ENCODE measurements at places on chromosomes 1 and 21. TPM values are rescaled to one million over a fixed set of nuclear protein-coding genes. Genes with fewer than 3 reads are reported as not detected.

The NECTIN4 gene
- 0.29 TPM for polyA plus RNA-seq

GRCh38 chr1:3262681-3263286 lies 191.7 kb upstream of the ARHGEF16 start:
- no peak for DNase-seq

The TRIM58 gene
- not detected for polyA plus RNA-seq

The RAB42 gene
- polyA plus RNA-seq, result 1.4 TPM

The MROH7 gene
- polyA plus RNA-seq, result 0.06 TPM

The GJA8 gene
- polyA plus RNA-seq, result not detected

DNA sequence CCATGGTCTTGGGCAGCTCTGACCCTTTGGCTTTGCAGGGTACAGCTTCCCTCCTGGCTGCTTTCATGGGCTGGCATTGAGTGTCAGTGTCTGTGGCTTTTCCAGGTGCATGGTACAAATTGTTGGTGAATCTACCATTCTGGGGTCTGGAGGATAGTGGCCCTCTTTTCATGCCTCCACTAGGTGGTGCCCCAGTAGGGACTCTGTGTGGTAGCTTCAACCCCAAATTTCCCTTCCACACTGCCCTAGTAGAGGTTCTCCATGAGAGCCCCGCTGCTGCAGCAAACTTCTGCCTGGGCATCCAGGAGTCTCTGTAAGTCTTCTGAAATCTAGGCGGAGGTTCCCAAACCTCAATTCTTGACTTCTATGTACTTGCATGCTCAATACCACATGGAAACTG lies 494.5 kb upstream of the LRRC7 start:
- no peak for DNase-seq

DNA sequence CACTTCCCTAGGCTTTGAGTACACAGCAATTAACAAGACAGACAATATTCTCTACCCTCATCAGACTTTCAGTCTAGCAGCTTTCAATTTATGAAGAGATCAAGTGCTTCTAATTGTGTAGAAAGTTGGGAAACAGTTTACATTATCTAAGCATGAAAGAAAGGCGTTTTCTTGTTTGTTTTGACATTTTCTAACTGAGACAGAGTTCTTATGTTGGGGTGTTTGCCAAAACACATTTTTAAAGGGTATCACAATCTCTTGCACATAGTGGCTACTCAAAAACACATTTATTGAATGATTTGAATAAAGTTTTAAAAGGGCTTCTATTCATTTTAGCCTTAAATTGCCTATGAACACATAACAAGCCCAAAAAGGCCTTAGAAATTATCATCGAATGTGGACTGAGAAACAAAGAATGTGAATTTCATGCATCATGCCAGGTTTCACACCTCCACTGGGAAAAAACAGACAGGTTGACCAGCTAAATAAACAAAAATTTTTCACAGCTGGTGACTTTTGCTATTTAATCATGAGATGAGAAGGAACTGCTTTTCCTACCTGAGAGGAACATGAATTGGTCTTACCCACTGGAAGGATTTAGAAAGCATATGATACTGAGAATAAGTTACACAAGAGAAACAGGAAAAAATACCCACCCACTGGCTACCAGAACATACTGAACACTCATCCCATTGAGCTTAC lies 394.5 kb upstream of the PKN2 start:
- DNase-seq, result no peak

- DNase-seq, result no peak
Observed at GRCh38 chr1:195946500-195946899, 661.7 kb downstream of the KCNT2 start.

DNA sequence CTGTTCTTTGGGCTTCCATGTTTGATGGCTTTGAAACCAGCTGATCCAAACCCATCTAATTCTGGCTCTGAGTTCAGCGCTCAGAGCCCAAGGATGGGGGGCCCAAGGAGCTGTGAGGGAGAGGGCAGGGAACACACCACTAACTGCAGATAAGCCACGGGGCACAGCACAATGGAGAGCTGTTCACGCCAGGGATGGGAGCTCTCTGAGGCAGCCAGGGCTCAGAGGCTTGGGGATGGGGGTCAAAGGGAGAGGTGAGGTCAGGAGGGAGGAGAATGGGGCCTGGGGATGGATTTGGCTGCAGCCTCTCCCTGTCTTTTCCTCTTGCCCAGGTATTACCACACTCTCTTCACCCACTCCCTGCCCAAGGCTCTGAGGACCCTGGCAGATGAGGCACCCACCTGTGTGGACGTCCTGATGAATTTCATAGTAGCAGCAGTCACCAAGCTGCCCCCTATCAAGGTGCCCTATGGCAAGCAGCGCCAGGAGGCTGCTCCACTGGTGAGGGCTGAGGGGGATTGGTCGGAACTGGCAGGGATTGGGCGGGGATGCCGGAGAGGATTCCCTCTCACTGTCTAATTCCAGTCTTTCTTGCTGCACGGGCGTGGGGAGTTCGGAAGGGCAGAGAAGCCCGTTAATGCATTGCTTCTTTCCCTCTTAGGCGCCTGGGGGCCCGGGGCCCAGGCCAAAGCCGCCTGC lies 11.3 kb downstream of the SLC30A2 start:
- no peak for DNase-seq

The ACTL8 gene
- not detected for polyA plus RNA-seq

The KRTAP19-3 gene
- polyA plus RNA-seq, result not detected

GRCh38 chr1:96723377-96723776 lies 1.8 kb downstream of the PTBP2 start:
- DNase-seq, result no peak

- DNase-seq, result no peak
Observed at GRCh38 chr1:215744419-215744818, 177.3 kb downstream of the KCTD3 start.

- no peak for DNase-seq
Observed at GRCh38 chr1:81974222-81974841, 173.6 kb downstream of the ADGRL2 start.

The NR5A2 gene
- 2.7 TPM for polyA plus RNA-seq

GRCh38 chr1:221638595-221638994 lies 103.3 kb downstream of the DUSP10 start:
- DNase-seq, result no peak

GRCh38 chr1:9280015-9280860 lies 12.5 kb upstream of the SPSB1 start:
- peak; percentile 70 for DNase-seq

DNA sequence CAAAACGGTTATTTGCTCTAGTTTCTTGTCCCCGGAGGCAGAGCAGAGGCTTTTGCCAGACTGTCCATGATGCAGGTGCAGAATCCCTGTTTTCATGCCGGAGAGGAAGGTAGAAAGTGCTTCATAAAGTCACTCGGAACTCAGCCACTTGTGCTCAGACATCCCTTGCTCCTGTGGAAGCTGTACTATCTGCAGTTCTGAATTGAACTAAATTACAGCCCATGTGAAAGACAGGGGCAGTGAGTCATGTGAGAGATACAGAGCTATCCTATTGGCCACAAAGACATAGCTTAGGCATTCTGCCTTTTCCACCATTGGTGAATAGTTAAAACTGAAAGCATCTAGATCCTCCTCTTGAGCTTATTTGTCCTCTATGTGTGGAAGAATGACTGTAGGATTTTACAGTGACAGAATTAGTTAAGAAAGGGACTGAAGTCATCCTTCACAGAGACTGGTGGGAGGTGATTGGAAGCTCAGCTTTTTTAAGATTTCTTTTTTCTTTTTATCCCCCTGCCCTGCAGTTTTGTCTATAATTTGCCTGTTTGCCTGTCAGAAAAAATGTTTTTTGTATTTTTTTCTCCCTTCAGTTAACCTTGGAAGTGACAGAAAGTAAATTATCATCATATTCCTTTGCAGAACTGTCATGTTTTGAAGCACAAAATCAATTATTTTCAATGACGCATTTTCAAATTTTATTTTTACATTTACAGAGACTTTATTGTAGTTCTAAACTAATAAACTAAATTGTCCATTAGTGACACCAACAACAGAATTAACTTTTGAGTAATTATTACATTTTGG lies 298.6 kb downstream of the PTPRC start:
- peak; percentile 95 for DNase-seq

DNA sequence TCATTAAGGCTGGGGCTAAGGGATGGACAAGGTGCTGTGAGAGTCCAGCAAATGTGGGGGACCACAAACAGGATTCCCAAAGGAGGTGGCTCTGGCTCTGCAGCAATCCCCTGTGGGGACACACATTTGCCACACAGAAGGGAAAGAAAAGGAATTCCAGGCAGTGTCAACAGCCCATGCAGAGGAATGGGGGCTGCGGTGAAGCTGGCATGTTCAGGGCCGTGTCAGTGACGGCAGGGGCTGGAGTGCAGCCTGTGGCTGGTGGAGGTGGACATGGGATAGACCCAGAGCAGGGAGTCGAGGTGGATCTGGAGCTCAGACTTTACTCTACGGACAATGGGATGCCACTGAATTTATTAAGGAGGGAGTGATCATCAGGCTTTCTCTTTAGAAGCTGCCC lies 183.2 kb downstream of the TRABD2B start:
- no peak for DNase-seq

The UBE2U gene
- polyA plus RNA-seq, result not detected

The CRNN gene
- not detected for polyA plus RNA-seq

DNA sequence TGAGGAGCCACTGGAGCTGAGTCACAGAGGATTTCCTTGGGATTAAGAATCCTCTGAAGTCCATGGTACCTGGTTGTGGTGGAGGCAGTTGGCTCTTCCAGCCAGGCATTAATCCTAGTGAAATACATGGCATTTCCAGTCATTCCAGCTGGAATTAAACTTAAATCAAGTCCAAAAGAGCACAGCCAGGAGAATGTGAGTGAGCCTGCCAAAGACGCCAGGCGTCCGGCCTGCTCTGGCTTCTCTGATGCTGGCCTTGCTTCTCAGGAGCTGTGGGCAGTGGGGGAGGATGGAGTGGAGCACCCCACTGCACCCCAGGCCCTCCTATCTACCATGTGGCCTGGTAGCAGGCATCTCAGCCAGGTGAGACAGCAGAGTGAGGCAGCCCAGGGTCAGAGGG lies 23.4 kb upstream of the TENT5C start:
- DNase-seq, result no peak

The GPR157 gene
- 1.2 TPM for polyA plus RNA-seq

The RNF115 gene
- 7.6 TPM for polyA plus RNA-seq

DNA sequence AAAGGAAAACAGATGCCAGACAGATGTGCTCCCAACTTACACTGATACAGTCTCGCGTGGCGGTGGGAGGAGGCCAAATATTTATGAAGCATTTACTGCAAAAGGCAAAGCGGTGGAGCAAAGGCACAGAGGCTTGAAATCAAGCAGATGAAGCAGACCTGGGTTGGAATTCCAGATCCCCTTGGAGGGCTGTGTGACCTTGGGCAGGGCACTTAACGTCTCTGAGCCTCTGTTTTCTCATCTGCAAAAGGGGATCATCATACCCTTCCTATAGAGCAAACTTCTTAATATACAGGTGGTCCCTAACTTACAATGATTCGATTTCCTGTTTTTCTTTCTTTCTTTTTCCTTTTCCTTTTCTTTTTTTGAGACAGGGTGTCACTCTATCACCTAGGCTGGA lies 54.1 kb downstream of the IGSF21 start:
- DNase-seq, result no peak

- no peak for DNase-seq
Observed at GRCh38 chr21:25081096-25081495, 526.2 kb downstream of the MRPL39 start.

- peak; percentile 88 for DNase-seq
Observed at GRCh38 chr1:66503841-66504470, 30.0 kb upstream of the SGIP1 start.

The GPR161 gene
- 34.7 TPM for polyA plus RNA-seq

DNA sequence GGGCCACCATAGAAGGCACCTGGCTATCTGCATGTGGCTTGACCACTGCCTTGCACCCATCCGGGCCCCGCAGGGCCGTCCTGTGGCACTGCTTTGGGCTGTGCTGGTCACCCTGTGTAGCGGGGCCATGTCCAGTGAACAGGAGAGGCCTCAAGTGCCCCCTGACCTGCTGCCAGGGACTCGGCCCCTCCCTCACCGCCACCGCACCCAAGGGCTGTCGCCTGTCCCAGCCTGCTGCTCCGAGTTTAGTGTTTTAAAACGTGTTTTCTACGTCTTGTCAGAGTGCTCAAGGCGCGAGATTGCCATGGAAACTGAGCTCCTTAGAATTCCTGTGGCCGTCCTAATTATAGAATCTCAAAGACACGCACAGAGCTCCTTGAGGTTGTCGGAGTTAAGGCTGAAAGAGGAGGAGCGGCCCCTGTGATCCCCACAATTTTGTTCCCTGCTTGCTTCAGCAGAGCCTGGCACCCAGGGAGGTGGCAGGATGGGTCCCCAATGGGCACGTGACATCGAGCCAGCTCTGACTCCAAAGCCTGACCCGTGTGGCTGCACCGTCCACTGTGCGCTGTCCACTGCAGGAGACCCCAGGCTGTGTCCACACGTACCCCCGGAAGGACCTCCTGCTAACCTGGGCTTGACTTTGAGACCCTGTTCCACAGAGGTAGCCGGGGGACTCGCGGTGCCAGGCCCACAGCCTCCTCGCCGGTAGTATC lies 66.2 kb downstream of the FAAP20 start:
- DNase-seq, result no peak

The THEM5 gene
- polyA plus RNA-seq, result not detected

The NMNAT1 gene
- 4.8 TPM for polyA plus RNA-seq

The MYOM3 gene
- polyA plus RNA-seq, result 0.06 TPM

- DNase-seq, result no peak
Observed at GRCh38 chr1:57633056-57633455, 209.2 kb upstream of the DAB1 start.

The ARL8A gene
- 54.3 TPM for polyA plus RNA-seq

The TSNAX gene
- 6.3 TPM for polyA plus RNA-seq
